ENCODE measurements at places on chromosomes 3 and 15.

DNA sequence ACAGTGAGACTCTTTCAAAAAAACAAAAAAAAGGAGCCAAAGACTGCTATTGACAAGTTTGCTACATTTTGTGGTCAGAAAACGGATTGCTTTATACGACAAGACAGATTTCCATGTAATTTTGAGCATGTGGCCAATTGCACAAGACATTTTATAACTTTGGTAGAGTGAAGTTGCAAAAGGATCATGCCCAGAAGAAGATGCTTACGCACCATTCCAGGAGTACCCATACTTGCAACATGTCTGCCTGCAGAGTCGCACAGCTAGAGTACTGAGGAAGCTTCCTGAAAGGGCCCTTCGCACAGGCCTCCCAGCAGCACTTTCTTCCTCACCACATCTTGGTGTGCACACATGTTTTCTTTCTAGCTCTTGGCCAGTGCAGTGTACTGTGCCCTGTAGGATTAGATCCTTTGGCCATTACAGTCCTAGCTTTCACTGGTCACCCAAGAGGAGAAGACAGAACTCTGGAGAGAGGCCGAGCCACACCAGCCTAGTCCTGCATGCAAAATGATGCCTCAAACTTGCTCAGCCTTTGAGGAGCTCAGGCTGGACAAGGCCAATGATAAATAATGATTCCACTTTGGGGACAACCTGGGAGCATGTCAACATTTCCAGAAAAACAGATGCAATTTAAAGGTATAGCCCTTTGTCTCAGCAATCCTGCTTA is 11.7 kb downstream of the CHDH start:
- no peak for DNase-seq

DNA sequence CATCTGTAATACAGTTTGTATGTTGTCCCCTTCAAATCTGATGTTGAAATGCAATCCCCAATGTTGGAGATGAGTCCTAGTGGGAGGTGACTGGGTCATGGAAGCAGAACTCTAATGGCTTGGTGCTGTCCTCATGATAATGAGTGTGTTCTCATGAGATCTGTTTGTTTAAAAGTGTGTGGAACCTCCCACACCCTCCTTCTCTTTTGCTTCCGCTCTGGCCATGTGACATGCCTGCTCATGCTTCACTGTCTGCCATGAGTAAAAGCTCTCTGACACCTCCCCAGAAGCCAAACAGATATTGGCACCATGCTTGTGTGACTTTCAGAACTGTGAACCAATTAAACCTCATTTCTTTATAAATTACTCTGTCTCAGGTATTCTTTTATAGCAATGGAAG is 794.0 kb upstream of the CFAP20DC start:
- DNase-seq = no peak

GRCh38 chr15:76963596-76963995 is 31.3 kb upstream of the PSTPIP1 start:
- no peak for DNase-seq

- no peak for DNase-seq
These were observed 9.9 kb upstream of the GRM2 start for GRCh38 chr3:51696954-51697353.
